Fibroblast of lung (primary cell): ENCODE measurements at places on chromosomes 3 and 15. TPM values are rescaled to one million over a fixed set of nuclear protein-coding genes. Genes with fewer than 3 reads are reported as not detected.

Gene CLDN18
- total RNA-seq, result not detected in 2 replicates

Gene IL20RB
- 0.51 and 3.0 TPM in 2 replicates for total RNA-seq

Gene CKMT1A
- not detected in 2 replicates for total RNA-seq

Gene CDC25A
- 1.0 and 1.3 TPM in 2 replicates for total RNA-seq

Gene AGTR1
- total RNA-seq, result 1.2 and 1.5 TPM in 2 replicates

Gene CRYGS
- 0.99 and 1.0 TPM in 2 replicates for total RNA-seq

Gene RARB
- 9.4 and 10.3 TPM in 2 replicates for total RNA-seq

Gene MOBP
- total RNA-seq, result not detected in 2 replicates
